ENCODE measurements at places on chromosomes 12 and 14.
A peak's percentile ranks its signal among the peaks of the same experiment; 100 is the strongest.

DNA sequence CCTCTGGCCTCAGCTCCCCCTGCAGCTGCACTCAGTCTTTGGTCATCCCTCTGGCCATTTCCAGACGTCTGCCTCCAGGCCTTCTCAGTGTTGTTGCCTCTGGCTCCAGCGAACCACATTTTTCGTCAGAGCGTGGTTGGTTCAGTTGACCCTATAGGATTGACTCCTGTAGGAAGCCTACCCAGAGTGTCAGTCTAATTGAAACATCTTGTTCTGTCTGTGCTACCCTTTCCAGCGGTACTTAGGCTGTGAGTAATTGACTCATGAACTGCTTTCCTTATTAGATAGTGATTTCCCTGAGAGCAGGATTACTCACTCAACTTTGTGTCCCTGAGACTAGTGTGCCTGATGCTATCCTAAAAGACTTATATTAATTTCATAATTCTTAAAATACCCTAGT is 373.2 kb downstream of the ATP23 start:
- no peak for DNase-seq

DNA sequence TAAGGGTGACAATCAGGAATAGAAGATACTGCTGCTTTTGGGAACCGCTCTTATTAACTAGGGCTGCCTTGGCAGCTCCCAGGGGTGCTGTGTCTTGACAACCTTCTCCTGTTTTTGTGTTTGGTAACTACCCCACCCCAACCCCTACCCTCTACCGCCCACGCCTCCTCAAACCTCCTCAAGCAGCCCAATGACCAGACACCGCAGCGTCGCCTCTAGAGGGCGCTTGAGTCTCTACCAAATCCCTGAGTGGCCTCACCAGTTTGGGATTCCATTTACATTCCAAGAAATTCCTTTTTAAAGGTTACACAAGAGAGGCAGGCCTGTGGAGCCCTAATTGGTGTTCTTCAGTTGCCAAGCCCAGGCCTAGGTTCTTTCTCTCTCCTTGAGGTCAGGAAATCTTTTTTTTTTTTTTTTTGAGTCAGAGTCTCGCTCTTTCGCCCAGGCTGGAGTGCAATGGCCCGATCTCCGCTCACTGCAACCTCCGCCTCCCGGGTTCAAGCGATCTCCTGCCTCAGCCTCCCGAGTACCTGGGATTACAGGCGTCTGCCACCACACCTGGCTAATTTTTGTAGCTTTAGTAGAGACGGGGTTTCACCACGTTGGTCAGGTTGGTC is 72.4 kb upstream of the USP44 start:
- DNase-seq, result no peak

GRCh38 chr14:104700747-104701217 is 11.4 kb downstream of the INF2 start:
- no peak for DNase-seq

- peak; percentile 68 for DNase-seq
Observed at GRCh38 chr14:29906256-29906870, 21.3 kb downstream of the PRKD1 start.

DNA sequence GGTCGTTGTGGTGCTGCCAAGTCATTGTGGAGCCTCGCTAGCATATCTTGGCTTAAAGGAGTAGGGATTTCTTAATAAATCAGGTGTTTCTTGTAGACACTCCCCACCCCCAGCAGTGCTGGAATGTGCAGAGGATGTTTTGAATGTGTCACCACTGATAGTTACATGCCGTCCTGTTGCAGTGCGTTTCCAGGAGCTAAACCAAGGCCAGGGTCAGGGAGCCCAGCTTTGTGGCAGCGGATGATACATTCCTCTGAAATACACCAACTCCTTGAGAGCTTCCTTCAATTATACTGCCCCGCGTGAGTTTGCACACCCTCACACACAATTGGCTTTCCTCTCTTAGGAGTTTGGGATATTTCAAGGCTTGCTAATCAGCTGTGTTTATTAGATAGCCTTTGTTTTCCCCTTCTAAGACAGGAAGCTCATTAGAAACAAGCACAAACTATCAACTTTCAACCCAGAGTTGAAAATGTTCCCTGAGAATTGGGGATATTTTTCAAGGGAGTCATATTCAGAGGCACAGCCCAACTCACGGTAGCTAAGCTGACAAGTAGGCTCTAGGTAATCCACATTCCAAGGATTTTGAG is 154.9 kb downstream of the C12orf75 start:
- no peak for DNase-seq

DNA sequence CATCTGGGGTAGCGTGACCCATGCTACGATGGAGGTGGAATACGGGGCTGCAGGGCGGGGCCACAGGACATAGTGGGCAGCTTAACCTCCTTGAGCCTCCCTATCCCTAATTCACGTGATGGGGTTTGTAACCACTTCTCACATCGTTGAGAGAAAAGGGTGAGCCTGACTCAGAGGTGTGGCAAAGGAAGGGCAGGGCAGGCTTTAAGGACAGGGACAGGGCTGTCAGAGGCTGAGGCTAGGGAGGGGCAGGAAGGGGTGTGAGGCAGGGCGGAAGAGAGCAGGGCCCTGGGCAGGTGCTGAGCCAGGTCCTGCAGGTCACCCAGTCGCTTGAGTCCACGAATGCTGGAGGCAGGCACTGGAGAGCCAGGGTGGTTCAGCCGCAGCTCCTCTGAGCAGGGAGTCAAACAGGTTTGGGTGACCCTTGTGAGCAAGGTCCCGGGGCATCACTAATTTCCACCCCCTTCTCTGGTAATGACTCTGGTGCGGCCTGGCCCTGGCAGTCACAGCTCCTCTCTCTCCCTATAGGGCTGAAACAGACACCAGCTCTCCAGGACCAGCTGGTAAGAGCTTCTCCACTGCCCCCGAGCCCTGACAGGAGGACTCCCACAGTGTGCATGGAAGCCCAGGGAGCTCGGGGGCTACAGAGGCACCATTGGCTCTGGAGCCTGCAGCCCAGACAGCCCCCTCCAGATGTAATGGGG is 7.5 kb upstream of the AQP2 start:
- DNase-seq, result no peak

Measured in DMS79 treated with DMSO at 0.1 percent for 48 hours (cell line).